ENCODE measurements at places on chromosomes 4 and X.

GRCh38 chrX:97637289-97637688 lies 753.6 kb downstream of the RPA4 start:
- no peak for DNase-seq

DNA sequence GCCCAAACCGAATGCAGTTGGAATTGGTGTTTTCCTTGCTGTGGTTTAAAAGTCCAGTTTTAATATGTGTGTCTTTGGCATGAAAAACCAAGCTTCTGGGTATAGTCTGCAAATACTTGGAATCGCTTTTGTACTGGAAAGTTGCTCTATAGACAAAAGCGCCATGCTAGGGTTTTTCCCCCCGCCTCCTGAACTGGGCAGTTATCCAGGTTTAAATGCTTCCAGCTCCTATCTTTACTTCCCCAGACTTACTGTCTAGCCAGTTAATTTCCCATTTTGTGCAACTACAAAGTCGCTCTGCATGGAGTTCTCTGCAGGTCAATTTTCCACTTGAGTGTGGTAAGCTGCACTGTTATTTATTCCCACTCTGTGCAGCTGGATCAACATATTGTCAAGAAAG lies 2.7 kb downstream of the RASL11B start:
- DNase-seq = no peak

- no peak for DNase-seq
These were observed 170.1 kb downstream of the WDFY3 start for GRCh38 chr4:84796394-84796793.

DNA sequence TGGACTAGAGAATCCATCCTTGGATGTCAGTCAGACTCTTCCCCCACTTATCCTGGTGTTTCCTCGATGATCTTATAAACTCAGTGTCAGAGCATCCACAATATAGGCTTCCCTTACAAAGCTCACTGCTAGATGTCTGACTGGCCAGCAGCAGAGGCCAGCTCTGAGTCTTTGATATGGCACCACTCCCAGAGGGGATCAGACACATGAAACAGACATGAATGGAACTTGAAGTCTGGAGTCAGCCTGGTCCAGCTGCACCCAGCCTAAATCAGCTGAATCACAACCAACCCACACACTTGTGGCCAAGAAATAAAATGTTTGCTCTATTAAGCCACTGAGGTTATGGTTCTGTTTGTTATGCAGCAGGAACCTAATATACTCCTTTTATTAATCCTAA lies 129.6 kb upstream of the MED14 start:
- DNase-seq = no peak

- DNase-seq = no peak
These were observed 187.4 kb upstream of the RPS6KA3 start for GRCh38 chrX:20454117-20454516.

- DNase-seq = no peak
These were observed 380.7 kb downstream of the ADGRL3 start for GRCh38 chr4:61580721-61581377.

GRCh38 chr4:127479031-127479622 lies 153.6 kb upstream of the INTU start:
- DNase-seq = no peak

DNA sequence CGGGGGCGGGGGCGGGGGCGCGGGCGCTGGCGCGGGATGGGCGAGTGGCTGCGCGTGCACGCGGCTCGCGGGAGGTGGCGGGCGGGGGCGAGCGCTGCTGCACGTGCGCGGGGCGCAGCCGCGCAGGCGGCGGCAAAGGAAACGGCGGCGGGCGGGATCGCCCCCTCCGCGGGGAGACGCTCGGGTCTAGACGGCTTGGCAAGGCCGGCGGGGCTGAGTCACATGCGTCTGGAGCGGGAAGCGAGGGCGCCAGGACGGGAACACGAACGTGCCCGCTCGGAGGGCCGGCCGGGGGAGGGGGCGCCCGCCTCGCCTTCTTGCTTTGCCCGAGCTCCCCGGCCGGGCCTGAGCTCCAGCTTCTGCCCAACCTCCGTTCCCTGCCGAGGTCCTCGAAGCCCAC lies 4.3 kb upstream of the HAUS7 start:
- peak; percentile 82 for DNase-seq

DNA sequence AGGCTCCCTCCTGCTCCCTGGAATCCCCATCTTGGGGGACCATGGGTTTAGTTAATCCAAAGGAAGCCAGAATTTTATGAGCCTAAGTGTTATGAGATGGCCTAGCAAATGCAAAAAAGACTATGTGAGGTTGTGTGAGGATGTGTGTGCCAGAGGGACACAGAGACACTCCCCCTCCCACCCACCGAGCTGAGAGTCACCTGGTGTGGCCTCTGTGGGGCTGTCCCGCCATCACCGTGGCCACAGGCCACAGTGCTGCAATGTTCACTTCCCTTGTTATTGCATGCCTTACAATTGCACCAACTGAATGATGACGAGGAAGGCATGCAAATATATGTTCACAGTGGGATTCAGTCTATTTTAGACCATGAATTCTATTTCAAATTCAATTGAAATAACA lies 601 bp upstream of the FGFBP2 start:
- no peak for DNase-seq

GRCh38 chrX:8288590-8288989 lies 117.5 kb upstream of the VCX2 start:
- DNase-seq = no peak

GRCh38 chrX:13750812-13751211 lies 16.3 kb downstream of the OFD1 start:
- DNase-seq = no peak

GRCh38 chr4:65646136-65646535 lies 24.2 kb downstream of the EPHA5 start:
- no peak for DNase-seq

GRCh38 chrX:53398216-53398615 lies 24.2 kb downstream of the SMC1A start:
- no peak for DNase-seq

GRCh38 chr4:1544861-1545281 lies 138.6 kb upstream of the NKX1-1 start:
- DNase-seq = peak; percentile 36

DNA sequence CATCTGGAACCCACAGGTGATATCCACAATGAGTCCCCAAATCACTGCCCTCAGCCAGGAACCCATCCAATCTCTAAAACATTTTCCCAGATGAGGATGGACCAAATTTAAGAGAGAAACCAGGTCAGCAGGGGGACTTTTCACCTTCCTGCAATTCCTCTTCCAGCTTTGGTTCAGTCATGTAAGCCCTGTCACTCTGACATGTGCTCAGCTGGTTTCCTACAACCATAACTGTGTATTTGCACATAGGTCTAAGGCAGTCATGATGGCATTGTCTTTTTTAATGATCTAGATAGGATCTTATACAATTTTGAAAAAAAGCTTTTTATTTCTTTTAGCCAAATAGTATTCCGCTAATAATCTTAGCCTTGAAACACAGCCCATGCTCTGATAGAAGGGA lies 6.5 kb downstream of the CXXC4 start:
- DNase-seq = no peak

GRCh38 chr4:71186566-71187403 lies 152.0 kb upstream of the SLC4A4 start:
- DNase-seq = peak; percentile 73

- no peak for DNase-seq
These were observed 120.8 kb upstream of the SFRP2 start for GRCh38 chr4:153909672-153910071.

GRCh38 chr4:6472008-6472386 lies 417 bp downstream of the PPP2R2C start:
- DNase-seq = no peak

DNA sequence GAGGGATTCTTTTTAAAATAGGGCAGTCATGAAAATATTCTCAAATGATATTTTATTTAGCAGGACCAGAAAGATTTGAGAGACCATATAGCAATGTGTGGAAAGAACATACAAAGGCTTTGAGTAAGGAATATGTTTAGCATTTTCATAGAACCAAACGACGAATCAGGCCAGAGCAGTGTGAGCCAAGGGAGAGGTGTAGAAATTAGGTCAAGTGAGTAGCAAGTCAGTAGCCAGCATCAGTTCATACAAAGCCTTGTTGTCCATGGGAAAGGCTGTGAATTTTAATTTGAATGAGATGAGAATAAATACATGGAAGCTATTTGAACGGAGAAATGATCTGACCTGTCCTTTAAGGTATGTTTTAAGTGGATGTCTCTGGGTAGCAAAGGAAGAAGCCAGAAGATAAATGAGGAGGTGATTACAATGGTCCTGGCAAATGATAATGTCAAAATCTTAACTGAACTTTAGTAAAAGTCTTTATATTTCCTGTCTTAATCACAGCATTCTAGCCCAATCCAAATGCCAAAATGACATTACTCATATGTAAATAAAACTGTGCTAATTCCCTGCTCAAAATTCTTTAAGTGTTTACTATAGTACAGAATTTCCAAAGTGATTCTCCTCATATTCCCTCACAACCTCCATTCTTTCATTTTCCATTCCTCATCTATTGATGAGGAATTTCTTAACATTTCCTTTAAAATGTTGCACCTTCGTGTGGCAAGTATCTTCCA lies 155.7 kb upstream of the SLIT2 start:
- no peak for DNase-seq

GRCh38 chr4:128249787-128250668 lies 37.6 kb downstream of the PGRMC2 start:
- no peak for DNase-seq

- DNase-seq = no peak
These were observed 27.5 kb downstream of the HUWE1 start for GRCh38 chrX:53659039-53659438.

DNA sequence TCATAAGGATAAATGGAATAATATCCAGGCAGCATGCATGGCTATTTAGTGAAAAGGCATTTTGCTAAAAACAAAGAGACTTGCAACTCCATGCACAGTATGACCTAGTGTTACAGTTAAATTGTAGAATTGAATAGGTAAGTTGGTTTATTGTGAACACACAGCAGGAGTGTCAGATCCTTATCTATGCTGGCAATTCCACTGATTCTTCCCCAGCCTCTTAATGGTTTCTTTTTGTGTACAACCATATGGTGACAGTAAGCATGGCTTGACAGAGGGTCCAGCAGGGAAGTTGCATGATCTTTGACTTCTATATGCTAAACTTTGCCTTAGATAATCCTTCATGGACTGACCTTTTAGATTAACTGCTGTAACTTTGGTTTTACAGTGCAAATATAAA lies 936.6 kb upstream of the EPHA5 start:
- DNase-seq = no peak

DNA sequence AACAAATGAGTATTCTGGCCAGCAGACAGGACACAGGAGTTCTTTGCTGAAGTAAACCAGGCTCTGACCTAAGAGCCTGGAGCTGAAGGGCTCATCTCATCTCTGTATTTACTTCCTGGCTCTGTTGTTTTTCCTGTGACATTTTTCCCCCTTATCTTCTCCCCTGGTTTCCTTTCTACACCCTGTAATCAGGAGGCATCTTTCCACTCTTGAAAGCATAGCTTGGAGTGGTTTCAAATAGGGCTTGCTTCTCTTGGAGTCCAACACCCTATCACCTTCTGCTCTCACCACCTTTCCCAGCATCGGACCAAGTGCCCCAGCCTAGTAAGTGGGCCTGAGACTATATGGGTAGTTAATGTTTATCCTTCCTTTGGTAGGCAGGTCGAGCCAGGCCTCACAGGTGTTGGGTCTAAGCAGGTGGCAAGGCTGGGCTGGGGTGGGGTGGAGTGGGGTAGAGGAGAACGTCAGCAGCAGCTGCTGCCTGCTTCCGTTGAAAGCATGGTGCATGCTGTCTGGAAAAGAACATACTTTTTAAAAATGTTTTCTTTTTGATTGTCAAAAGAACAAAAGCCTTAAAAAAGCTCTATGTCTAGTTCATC lies 1.2 kb downstream of the DRP2 start:
- DNase-seq = no peak

- DNase-seq = no peak
These were observed 245.8 kb downstream of the ARHGAP24 start for GRCh38 chr4:85720735-85721134.

DNA sequence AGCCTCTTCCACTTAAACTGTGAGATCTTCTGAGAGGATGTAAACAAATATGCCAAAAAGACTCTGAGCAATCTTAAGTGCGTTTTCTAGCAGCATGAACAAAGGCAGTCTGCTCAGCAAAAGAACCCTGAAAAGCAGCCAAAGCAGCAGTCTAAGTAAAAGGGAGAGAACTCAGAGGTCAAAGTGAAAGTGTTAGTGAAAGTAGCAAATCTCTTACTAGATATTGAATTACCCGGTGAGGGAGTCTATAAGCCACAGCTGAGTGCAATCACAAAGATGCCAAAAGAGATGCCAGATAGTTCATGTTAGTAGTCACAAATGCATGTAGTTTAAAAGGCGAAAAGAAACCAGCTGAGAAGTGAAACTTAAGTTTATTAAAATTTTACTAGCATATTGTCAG lies 7.9 kb upstream of the GNRHR start:
- DNase-seq = no peak

Measured in Right ventricle myocardium superior (tissue), 1 donor.